Skeletal muscle cell (primary cell): ENCODE measurements at places on chromosomes 7 and 10.

DNA sequence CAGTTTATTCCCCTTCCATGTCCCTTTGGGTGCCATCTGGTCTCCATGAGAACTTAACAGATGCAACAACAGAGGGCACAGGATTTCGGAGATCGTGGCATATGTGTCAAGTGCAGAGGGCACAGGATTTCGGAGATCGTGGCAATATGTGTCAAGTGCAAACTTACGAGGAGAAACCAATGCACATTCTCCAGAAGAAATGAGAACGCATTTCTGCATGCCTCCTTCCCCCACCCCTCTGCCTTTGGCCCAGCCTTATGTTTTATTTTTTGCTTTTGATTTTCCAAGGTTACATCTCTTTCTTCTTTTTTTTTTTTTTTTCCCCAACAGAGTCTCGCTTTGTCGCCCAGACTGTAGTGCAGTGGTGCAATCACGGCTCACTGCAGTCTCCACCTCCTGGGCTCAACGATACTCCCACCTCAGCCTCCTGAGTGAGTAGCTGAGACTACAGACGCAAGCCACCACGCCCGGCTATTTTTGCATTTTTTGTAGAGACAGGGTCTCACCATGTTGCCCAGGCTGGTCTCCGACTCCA, 586 bp upstream of the ANKRD26 start:
- DNase-seq: no peak

GRCh38 chr7:129502708-129503685, 666 bp downstream of the SMKR1 start:
- DNase-seq: no peak

DNA sequence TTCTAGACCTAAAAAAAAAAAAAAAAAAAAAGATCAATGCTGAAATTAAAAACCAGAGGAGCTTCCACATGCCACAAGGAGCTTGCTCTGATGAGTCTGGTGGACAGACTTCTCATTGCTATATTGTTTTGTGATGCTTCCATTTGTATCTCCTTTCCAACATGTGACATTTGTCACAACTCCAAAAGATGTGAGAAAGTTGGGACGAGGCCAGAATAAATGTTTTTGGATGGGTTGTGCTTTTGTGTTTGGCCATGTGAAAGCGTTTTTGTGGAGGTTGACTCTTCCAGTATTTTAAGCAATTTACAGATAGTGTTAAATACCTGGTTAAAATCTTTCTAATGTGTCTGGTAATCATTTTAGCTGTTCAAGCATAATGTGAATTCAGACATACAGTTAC, 280.1 kb downstream of the SKAP2 start:
- no peak for DNase-seq

DNA sequence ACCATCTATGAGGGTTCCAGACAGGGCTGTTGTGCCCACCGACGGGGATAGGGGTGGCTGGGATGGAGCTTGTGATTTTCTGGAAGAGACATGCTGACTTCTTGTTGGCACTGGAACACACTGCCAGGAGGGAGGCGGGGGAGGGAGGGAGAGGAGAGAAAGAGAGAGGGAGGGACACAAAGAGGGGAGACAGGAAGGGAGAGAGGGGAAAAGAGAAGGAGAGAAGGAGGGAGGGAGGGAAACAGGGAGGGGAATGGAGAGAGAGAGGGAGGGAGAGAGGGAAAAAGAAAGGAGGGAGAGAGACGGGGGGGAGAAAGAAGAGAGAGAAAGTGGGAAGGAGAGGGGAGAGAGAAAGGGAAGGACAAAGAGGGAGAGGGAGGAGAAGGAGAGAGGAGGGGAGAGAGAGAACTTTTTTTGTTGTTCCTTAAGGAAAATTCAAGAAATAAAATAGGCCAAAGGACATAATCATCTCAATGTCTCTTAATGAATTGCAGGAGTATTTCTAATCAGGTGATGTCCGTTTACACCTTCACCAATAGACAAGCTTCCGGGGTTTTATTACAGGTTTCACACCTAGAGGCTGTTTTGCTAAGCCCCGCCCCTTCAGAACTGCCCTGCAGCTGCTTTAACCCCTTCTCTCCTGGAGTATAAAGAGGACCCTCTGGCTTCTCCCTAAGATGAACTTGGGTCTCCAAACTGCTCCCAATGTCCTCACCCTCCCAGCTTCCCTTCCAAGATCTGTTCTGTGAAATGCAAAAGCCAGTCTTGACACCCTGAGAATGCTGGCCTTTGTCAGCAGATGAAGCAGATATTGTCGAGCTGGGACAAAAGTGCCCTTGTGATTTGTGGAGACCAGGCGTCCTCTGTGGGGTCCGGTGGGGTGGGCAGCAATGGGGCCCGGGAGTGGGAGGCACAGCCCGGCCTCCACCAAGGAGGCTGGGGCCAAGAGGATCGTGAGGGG, 82.0 kb upstream of the GTF2IRD1 start:
- no peak for DNase-seq

DNA sequence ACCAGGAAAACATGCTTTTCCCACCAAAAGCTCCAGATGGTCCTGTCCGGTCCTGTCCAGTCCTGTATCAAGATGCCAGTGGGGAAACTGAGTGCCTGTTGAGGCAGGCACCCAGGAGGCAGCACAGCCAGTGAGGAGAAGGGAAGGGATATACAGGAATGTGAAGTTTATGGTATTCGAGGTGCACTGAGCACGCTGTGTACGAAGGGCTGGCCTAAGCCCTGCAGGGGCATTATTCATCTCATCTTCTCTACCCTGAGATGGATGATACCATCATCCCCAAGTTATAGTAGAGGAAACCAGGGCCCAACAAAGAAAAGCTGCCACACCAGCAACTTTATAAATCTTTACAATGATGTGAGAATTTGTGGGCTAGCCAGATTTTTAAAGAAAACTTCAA, 23.4 kb upstream of the FXYD4 start:
- no peak for DNase-seq

- DNase-seq: no peak
These were observed 63.1 kb upstream of the ICA1 start for GRCh38 chr7:8325067-8325466.

DNA sequence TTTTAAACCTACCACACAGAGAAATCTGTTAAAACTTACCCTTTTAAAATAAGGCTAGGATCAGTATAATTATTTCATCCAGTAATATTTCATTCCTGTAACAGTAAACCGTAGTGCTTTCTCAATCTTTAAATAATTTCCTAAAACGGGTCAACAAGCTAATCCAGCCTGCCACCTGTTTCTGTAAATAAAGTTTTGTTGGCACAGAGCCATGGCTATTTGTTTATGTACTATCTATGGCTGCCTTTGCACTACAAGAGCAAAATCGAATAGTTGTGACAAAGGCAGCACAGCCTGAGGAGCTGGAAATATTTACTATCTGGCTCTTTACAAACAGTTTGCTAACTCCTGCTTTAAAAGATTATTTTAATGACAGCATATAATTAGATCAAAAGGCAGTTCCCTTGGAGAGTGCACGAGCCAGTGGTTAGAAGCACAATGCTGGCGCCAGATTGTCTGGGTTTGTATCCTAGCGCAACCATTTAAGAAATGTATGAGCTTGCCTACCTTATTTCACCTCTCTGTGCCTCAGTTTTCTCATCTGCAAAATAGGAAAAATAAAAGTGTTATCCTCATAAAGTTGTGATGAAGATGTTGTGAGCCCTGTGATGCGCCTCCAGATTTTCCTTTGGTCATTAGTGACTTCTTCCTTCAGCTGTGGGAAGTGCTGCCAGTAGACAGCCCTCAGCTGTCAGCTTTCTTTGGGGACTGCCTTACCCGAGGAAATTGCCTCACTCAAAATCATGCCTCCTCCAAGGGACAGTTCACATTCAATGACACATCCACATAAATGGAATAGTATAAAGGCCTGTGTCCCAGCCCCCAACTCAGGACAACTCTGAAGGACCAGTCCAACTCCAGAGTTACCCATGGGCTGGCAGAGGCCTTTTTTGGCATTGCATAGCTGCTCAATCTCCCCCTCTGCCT, 11.8 kb upstream of the MIOS start:
- no peak for DNase-seq

GRCh38 chr10:104349623-104350126, 4.0 kb upstream of the CFAP58 start:
- DNase-seq: peak; percentile 74

- peak; percentile 5 for DNase-seq
These were observed 266.6 kb upstream of the GNAI1 start for GRCh38 chr7:79868010-79868409.

DNA sequence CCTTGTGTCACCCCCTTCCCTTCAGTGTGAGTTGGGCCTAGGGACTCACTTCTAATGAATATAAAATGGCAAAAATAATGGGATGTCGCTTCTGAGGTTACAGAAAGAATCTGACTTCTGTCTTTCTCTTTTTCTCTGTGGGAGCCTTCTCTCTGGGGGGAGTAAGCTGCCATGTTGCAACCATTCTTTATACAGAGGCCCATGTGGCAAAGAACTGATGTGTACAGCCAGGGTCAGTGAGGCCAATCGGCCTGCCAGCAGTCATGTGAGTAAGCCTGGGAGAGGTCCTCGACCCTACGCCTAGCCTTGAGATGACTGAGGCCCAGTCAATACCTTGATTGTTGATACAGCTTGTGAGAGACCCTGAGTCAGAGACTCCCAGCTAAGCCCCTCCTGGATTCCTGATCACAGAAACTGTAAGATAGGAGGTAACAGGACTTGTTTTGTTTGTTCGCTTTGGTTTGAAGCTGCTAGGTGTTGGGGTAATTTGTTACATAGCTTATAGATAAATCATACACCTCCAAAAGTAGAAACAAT, 1.7 kb downstream of the TCAF1 start:
- DNase-seq: peak; percentile 45

- no peak for DNase-seq
These were observed 16.4 kb downstream of the AOAH start for GRCh38 chr7:36707898-36708297.

DNA sequence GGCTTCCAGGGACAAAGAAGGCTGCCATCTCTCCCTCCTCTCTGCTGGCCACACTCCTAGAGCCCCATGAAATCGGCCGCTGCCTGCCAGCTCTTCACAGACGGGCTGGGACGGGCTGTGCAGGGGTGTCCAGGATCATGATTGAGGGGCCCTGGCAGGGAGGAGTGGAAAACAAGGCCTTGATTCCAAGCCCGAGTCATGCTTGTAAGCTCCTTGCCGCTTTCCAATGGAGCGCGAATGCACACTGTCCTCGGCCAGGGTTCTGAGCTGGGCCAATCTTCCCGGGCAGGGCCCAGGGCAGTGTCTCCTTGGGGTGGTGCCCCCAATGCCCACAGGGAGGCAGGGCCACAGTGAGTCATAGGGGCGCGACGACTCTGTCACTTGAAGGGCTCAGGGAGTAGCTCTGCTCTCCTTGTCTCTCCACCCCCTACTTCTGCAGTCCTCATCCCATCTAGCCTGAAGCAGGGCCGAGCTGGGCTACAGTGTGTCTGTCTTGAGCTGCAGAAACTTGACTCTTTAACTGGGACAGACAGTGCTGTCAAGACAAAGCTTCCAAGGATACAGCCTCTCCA, 186.2 kb upstream of the SVIL start:
- DNase-seq: no peak

DNA sequence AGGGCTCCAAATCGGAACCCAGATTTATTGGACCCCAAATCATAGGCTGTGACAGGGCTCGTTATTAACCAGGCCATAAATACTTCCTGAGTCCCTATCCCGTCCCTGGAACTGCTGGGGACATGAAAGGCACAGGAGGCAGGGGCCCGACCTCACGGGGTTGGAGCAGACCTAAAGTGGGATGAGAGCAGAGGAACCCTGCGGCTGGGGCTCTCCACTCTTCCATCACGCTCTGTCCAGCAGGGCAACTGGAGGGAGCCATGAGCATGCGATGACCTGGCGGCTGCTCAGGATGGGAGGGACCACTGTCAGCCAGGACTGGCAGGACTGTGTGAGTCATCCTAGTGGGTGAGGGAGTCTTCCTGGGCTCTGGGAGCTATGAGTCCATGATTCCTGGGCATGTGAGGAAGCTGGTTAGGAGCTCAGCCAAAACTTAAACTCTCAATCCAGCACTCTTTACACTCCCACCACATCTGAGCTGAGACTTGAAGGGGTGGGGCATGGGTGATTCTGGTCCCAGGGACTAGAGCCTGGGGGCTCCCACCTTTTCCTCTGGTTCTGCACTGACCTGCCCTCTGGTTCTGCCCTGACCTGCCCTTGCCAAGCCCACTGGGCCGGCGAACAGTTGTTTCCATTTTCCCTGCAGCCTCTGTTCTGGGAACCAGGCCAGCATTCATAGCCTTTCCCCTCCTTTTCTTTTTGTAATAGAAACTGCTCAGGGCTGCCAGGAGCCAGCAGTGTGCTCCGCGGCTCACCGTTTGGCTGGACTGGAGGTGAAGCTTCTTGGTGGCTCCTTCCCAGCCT, 47.1 kb downstream of the SYPL1 start:
- DNase-seq: peak; percentile 90

DNA sequence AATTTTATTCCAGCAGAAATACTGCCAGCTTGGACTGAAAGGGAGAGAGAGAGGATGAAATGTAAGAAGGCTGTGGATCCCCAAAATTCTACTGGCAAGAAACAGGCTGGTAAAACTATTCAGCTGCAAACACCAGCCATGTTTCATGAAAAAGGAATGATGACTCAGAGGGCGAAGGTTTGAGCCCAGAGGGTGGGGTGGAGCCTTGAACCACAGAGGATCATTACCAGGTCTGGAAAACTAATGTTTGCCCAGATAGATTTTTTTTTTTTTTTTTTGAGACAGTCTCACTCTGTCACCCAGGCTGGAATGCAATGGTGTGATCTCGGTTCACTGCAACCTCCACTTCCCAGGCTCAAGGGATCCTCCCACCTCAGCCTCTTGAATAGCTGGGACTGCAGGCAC, 41.7 kb upstream of the NRF1 start:
- DNase-seq: peak; percentile 25

- DNase-seq: no peak
These were observed 274.7 kb upstream of the HGF start for GRCh38 chr7:82044497-82045080.

- DNase-seq: no peak
These were observed 14.6 kb upstream of the AZGP1 start for GRCh38 chr7:99990460-99990852.

DNA sequence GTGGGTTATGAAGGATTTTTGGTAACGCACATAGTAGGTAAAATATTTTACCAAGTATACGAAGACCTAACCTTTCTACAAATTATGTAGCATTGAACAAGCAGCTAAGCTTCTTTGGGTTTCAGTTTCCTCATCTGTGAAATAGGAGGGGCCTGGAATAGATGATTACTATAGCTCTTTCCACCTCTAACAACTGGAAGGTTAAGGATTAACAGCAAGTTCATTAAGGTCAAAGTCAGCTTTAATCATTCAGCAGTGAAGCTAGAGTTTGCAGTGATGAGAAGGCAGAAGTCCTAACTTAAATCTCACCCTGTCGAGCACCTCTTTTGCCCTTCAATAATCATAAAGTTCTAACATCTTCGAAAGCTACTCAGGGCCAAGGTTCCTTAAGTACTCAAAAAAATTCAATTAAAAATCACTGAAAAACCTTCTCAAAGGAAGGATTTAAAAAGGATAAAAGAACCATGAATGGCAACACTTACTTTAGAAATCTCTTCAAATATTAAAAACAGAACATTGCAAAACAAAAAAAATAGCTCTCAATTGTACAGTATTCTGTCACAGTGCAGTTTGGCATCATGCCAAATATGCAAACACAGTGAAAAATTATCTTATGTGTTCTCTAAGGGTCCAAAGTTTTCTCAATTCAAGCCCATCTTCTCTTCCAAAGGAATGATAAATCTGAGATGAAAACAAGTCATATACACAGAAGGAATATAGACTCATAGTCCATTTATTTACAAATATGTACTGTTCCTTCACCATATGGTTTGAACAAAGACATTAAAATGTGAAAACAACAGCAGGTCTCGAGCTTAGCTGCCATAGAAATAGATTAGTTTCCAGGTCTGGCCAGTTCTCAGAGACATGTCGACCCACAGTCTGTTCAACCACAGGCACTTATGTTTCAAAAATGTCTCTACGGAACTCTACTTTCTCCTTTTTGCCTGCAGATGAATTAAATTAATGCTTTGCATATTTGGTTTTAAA, 152.0 kb upstream of the SLC13A1 start:
- DNase-seq: no peak
